ENCODE measurements at places on chromosomes 13 and 19.
A peak's percentile ranks its signal among the peaks of the same experiment; 100 is the strongest.

GRCh38 chr13:79402074-79402635, 3.9 kb downstream of the RBM26 start:
- no peak for DNase-seq

DNA sequence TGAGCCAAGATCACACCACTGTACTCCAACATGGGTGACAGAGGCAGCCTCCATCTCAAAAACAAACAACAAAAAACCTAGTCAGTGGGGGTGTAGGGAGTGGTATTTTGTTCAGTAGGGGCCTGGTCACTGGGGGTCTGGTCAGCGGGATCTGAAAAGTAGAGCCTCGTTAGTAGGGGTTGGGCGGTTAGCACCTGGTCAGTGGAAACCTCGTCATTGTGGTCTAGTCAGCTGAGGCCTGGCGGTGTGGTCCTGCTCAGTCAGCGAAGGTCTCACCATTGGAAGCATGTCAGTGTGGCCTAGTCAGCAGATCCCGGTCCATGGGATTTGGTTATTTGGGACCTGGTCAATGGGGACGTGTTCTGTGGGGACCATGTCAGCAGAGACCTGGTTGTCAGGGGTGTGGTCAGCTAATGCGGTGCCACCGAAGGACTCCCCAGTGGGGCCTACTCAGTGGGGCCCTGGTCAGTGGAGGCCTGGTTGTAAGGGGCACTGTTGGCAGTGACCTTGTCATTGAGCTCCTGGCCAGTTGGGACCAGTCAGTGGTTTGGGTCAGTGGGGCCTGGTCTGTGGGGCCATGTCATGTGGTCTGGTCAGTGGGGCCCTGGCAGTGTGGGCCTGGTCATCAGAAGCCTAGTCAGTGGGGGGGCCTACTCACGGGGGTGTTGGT, 63.0 kb upstream of the TPM4 start:
- DNase-seq = no peak

DNA sequence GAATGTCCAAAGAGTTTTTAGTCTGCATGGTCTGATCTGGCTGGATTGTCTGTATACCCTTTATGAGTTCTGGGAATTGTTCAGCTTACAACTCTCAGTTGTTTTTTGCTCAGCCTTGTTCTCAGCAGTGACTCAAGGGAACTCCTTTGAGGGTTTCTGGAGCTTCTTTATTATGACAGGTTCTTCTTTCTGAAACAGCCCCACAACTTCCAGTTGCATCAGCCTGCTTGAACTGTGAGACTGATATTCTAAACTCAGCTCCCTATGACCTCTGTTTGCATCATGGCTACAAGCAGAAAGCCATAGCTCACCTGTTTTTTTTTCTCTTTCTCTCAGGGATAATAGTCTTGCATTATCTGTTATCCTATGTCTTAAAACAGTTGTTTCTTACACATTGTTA, 85.0 kb downstream of the TDRD3 start:
- DNase-seq = no peak

GRCh38 chr19:32677657-32678056, 2.0 kb downstream of the RGS9BP start:
- no peak for DNase-seq

GRCh38 chr19:46828484-46828883, 22.2 kb downstream of the AP2S1 start:
- DNase-seq = no peak

GRCh38 chr13:98041081-98041820, 87.8 kb downstream of the IPO5 start:
- no peak for DNase-seq

DNA sequence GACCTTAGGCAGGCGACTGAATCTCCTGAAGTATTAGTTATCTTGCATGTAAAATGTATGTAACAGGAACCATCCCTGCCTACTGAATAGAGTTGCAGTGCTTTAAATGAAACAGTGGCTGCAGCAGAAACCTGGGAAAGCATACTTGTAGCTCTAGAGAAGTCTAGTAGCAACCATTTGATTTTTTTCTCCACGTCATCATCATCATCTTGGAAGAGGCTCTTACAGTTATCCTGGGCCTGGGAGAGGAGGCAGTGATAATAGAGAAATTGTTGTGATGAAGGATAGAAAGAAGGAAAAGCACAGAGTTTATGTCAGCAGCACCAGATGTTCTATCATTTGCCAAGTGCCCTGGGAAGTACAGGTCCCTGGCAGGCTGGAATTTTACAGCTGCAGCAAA, 377.6 kb downstream of the ITGBL1 start:
- no peak for DNase-seq

DNA sequence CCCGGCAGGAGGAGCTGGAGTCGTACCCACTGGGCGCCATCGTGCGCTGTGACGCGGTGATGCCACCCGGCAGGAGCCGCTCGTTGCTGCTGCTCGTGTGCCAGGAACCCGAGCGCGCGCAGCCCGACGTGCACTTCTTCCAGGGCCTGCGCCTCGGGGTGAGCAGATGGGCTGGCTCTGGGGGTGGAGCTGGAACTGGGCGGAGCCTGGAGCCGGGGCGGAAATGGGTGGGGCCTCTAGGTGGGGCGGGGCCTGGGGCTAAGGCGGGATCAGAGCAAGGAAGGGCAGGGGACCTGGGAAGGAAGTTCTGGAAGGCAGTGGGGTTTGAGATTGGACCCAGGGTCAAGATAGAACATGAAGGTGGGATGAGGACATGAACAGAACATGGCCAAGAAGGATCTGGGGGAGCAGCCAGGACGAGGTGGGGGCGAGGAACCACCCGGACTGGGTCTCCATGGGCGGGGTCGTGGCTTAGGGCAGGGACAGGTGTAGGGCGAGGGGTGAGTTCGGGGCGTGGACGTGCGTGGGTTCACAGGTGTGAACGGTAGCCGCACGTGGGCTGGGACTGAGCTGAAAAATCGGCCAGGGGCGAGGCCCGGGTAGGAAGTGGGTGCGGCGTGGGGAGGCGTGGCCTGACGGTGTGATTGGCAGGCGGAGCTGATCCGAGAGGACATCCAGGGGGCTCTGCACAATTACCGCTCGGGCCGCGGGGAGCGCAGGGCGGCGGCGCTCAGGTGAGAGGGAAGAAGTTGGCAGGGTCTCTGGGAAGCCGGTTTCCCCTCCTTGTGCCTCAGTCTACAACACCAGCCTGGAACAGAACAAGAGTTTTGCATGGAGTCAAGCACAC, 4.7 kb downstream of the EPS8L1 start:
- DNase-seq = peak; percentile 78

DNA sequence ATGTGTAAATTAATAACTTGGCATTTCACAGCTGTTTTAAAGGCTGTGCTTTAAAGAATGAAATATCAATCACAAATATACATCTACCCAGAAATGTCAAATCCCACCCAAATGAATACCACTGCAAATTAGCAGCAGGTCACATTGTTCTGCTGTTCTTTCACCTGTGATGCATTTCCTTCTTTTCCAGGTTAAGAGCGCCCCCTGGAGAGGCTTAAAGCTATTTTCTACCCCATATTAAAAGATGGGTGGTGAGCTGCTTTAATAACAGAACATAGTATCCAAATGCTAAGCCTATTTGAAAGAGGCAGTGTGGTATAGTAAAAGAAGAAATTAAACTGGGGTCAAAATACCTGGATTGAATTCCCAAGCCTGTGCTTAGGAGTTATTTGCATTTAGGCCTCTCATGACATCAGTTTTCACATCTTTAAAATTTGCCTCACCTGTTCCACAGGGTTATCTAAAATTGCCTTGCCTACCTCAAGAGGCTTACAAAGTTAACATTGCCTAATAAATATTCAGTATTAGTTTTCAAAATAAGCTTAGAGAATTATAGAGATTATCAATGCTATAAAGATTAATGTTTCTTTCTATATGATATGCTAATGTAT, 396.9 kb upstream of the SLITRK5 start:
- peak; percentile 42 for DNase-seq

GRCh38 chr13:97559030-97559429, 125.1 kb downstream of the RAP2A start:
- DNase-seq = no peak

- no peak for DNase-seq
Measured at GRCh38 chr13:34162544-34162933, 344.6 kb downstream of the RFC3 start.

- DNase-seq = no peak
Measured at GRCh38 chr13:32140109-32140508, 108.5 kb downstream of the FRY start.

DNA sequence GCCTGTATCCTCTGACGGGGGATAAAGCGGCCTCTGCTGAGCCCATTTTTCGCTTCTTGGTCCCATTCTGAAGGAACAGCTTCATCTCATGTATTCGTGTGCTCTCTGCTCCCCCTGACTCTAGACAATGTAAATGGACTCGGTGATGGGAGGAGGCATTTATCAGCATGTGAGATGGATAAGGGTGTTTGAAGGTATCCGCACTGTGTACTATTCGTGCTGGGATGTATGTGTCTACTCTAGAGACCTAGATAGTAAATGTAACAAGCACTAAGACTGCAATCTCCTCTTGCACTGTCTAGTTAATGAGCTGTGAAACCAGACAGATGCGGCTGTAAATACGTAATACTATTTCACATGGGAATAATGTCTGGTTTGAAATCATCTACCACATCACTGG, 134.6 kb upstream of the ARGLU1 start:
- DNase-seq = no peak

- no peak for DNase-seq
Measured at GRCh38 chr19:48020686-48021085, 23.2 kb downstream of the CABP5 start.

- no peak for DNase-seq
Measured at GRCh38 chr13:97395447-97396136, 38.4 kb upstream of the RAP2A start.

DNA sequence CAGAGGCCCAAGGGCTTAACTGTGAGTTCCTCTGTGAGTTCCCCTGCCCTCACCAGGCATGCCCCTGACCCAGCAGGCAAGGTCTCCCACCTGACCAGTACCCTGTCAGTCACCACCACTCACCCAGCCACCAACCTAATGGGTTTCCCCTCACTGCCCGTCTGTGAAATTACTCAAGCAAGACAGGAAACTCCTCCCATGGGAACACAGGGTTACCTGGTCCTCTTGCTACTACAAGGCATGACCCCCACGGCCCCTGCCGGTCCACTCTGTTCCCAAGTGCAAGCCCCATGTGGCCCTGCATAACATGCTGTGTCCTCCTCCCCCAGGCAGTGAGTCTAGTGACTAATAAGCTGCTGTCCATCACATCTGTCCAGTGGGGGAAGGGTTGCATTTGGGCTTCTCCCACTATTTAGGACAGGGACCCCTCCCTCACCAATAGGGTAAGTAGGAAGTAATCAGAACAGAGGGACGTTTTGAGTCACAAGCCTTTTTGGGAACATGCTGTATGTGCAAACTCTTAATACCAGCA, 8.0 kb upstream of the DHRS12 start:
- DNase-seq = no peak

- DNase-seq = no peak
Measured at GRCh38 chr19:15330801-15331418, 1.4 kb downstream of the BRD4 start.

DNA sequence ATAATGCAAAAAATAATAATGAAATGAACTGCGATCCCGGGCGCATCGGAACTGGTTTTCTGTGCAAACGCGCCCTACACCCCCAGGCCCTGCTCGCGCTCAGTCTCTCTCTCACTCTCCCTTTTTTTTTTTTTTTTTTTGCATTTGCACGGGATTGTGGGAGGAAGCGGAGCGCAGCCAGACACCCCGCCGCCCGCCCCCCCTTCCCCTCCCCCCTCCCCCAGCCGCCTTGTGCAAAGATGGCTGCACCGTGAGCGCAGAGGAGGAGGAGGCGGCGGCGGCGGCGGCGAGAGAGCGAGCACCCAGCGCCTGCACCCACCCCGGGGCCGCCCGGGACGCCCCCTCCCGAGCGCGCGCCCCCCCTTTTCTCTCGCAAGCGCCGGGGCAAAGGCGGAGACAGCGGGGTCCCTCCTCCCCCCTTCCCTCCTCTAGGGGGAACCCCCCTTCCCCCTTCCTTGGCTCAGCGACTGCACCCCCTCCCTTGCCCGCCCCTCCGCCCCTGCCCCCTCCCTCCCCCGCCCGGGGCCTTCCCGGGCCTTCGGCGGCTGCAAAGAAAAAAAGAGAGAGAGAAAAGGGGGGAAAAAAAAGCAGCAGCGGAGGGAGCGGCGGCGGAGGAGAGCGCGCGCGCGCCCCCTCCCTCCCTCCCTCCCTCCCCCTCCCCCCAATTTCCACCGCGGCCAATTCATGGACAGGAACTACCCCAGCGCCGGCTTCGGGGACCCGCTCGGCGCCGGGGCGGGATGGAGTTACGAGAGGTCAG, at the start of gene PRR12:
Gene PRR12, plus strand, starts transcription at position 212 of the 760 bp plus-strand sequence. Its CDS starts 473 bp downstream, at position 685.
- peak; percentile 66 for DNase-seq

DNA sequence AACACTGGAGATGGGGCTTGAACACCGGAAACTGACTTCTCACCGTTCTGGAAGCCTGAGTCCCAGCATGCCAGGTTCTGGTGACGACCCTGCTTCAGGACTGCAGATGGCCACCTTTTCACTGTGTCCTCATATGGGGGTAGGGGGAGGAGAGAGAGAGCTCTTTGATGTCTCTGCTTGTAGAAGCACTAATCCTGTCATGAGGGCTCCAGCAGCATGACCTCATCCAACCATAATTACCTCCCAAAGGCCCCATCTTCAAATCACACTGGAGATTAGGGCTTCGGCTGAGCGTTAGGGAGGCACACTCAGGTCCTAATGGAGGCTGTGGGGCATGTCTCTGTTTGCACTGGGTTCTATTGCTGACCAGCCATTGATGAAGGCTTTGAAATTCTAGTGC, 255.3 kb downstream of the TEX29 start:
- DNase-seq = no peak

DNA sequence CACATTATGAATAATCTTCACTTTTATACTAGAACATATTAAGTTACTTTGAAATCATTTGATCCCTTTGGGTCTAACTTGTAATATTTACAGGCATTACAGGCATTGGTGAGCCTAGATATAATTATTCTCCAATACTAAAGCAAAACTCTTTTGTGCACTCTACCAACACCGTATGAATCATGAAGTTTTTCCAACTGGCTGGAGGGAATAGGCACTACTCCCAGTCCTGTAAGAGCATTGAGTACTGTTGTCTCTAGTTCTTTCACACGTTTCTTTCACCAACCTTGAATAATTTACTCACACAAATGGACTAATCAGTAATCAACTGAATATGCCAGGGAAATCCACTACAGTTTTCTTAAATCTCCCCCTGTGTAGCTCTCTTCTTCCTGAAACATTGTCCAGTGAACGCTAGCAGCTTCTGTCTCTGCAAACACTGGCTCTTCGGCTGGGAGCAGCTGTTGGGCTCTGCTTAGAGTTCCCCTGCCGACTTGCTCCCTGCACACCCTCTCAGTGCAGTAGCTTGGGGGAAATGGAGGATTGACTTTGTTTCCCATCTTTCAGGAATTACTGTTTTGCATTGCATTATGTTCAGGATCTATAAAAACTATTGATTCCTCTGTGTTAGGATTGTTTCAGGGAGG, 476.7 kb downstream of the RFC3 start:
- DNase-seq = no peak

- DNase-seq = no peak
Measured at GRCh38 chr13:112815871-112816270, 126.0 kb downstream of the ATP11A start.

Data from liver (tissue), 10 donors.